HCT116 (cell line): ENCODE measurements at places on chromosomes 12 and 14. TPM values are rescaled to one million over a fixed set of nuclear protein-coding genes. Genes with fewer than 3 reads are reported as not detected.

DNA sequence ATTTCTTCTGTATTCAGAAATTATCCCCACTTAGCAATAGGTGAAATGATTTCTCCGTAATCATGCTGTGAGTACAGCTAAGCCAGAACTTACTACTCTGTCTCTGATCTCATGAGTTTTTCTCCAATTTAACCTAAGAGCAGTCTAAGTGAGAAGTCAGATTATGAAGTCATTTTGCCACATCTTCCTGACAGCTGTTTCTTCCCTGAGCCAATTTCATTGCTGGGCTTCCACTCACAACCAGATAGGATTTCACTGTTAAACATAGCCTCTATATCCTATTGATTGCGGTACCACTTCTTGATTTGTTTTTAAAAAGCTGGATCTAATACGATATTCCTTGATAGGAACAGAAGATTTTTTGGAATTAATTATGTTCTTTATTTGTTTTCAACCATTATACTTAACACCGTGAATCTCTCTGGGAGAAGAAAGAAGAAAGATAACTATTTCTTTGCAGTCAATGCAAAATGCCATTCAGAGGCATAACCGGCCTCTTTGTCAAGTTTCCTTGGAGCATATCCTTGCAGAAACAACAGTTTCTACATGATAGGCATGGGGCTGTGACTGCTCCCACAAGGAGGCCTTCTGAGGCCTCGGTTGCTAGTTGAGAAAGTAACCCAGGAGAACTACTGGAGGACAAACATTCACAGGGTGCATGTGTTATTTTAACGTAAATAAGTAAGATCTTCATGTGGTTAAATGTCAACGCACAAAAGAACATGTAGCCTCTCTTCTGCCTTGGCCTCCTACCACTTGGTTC lies 212.2 kb downstream of the NPAS3 start:
- no peaks in the 10 kb centered on the region for H3K4me1 ChIP-seq
- no peak for DNase-seq
- H3K4me3 ChIP-seq: no peak overlapping the region
- no peak overlapping the region for H3K27ac ChIP-seq
- no peaks in the 10 kb centered on the region for H3K36me3 ChIP-seq
- H3K27me3 ChIP-seq: no peaks in the 10 kb centered on the region

DNA sequence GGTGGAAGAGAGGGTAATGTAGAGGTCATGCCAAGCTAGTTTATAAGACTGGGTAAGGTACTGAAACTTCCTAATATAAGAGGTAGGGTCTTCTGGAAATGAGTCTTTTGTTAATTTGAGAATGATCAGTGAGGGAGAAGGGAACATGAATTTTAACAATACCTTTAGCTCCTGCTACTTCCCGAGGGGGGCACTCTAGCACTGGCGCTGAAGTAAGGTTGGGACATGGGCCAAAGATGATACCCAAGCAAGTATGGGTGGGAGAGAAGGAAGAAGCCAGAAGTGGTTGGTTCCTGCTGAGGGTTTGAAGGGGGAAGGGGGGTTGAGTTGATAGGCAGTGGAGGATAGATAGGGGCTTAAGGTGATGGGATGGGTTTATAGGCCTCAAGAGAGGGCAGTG lies 32.3 kb upstream of the RNASE1 start:
- H3K27me3 ChIP-seq: no peaks in the 10 kb centered on the region
- peaks cover 10% of the 10 kb centered on the region for H3K4me1 ChIP-seq
- no peak overlapping the region for H3K4me3 ChIP-seq
- no peaks in the 10 kb centered on the region for H3K36me3 ChIP-seq
- DNase-seq: no peak

DNA sequence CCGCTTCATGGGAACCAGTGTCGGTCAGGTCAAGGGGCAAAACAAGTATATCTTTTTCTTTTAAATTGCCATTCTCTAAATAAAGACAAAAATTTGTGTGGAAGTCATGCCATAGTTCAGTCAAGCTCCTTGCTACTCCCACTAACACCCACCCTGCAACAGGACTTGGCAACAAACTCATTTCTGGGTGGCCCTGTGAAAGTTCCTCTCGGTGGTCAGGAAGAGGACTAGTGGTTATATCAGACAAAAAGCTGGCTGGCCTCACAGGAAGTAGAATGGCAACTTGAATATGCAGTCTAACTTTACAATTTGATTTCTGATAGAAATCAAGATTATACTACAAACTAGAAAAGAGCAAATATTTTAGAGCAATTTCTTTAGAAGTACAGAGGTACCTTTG lies 11.2 kb downstream of the DHRS7 start:
- no peaks in the 10 kb centered on the region for H3K27me3 ChIP-seq
- peaks cover 5% of the 10 kb centered on the region for H3K36me3 ChIP-seq
- no peak for DNase-seq
- H3K27ac ChIP-seq: no peak overlapping the region

- H3K4me1 ChIP-seq: peaks cover 7% of the 10 kb centered on the region; the same call in 1 of the 2 replicates
- no peak for DNase-seq
- H3K27me3 ChIP-seq: no peaks in the 10 kb centered on the region
- no peaks in the 10 kb centered on the region for H3K36me3 ChIP-seq
- no peak overlapping the region for H3K4me3 ChIP-seq
Observed at GRCh38 chr12:50862316-50862715, 19.6 kb downstream of the TMPRSS12 start.

- no peaks in the 10 kb centered on the region for H3K27me3 ChIP-seq
- H3K36me3 ChIP-seq: no peaks in the 10 kb centered on the region
- no peak for DNase-seq
- H3K4me1 ChIP-seq: no peaks in the 10 kb centered on the region
Observed at GRCh38 chr14:38409071-38409705, 153.3 kb upstream of the CLEC14A start.

DNA sequence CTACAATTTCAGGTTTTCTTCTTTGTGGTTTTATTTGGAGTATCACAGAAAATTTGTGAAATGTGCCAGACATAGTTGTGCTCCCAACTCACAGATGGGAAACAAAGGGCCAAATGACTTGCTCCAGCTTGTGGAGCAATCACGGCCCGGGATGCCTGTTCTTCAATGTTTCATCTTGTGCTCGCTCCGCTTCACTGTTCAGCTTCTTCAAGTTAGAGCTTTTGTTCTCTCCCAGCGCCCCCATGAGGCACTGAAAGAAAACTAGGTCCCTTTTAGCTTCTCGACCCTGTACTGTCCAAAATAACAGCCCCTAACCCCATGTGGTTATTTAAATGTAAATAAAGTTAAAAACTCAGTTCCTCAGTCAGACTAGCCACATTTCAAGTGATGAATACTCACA lies 187.9 kb upstream of the STXBP6 start:
- no peak overlapping the region for H3K27ac ChIP-seq
- no peaks in the 10 kb centered on the region for H3K36me3 ChIP-seq
- no peaks in the 10 kb centered on the region for H3K27me3 ChIP-seq
- no peaks in the 10 kb centered on the region for H3K4me1 ChIP-seq
- DNase-seq: no peak
- H3K4me3 ChIP-seq: no peak overlapping the region

DNA sequence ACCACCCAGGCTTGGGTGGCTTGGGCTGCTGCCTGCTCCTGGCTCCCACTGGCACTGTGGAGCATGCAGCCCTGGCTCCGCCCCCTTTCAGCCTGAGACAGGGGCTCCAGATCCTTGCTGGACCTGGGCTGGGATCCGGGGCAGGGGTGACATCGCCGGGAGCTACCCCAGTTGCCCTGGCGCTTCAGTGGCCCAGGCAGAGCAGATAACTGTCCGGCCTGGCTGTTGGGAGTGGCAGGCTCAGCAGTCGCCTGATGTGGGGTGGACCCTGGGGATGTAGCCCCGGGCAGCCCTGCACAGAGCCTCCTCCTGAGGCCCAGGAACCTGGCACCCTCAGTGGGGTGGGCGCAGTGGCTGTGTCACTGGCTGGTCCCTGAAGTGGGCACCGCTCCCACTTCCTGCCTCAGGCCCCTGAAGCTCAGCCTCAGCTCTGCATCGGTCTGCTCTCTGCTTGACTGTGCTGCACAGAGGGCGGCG lies 57.9 kb downstream of the FUT8 start:
- no peaks in the 10 kb centered on the region for H3K36me3 ChIP-seq
- peaks cover 4% of the 10 kb centered on the region; the same call in 1 of the 2 replicates for H3K4me1 ChIP-seq
- no peaks in the 10 kb centered on the region for H3K27me3 ChIP-seq
- H3K27ac ChIP-seq: no peak overlapping the region

- no peak overlapping the region for H3K27ac ChIP-seq
- no peak for DNase-seq
- H3K27me3 ChIP-seq: no peaks in the 10 kb centered on the region
- H3K4me3 ChIP-seq: no peak overlapping the region
Observed at GRCh38 chr14:25836636-25837035, 761.2 kb downstream of the NOVA1 start.

- DNase-seq: no peak
- H3K27me3 ChIP-seq: no peaks in the 10 kb centered on the region
- H3K27ac ChIP-seq: peak overlapping the region; percentile 42; the same call in 1 of the 2 replicates
- peak overlapping the region; percentile 57; the same call in 1 of the 2 replicates for H3K4me3 ChIP-seq
- peaks cover 15% of the 10 kb centered on the region; the same call in 1 of the 2 replicates for H3K4me1 ChIP-seq
Observed at GRCh38 chr12:132488127-132489077, 1.5 kb upstream of the FBRSL1 start.

DNA sequence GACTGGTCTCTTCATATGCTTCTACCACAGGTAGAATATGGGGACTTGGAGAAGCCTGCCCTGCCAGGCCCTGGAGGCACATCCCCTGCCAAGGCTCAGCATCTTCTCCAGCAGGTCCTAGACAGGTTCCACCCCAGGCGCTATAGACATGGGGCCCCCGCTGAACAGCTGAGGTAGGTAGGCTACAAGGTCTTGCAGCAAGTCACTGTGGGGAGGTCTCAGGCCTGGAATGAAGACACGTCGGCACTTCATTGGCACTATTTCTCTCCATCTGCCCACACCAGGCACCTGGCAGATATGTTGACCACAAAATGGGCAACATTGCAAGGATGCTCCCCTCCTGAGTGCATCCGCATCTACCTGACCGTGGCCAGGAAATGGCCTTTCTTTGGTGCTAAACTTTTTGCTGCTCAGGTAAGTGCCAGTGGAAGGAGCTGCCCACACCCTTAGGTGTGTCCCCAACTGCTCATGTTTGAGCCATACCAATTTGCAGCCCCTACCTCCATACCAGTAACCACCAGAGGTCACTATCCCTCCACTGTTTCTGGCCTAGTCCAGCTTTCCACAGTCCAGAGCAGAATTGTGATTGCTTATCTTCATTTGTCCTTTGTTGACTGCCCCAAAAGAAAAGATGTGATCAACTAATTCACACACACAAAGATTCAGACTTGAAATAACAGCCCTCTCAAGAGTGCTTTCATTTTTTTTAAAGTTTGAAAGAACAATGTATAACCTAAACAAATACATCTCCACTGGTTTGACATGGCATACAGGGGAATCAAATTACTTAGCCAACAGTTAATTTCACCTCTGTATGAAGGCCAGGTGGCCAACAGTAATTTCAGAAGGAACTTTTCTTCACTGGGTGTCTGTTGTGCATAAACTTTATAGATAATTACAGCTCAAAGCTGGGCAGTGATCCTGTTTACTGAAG lies 16.1 kb downstream of the PIGH start:
- peak; percentile 47 for DNase-seq
- no peaks in the 10 kb centered on the region for H3K4me1 ChIP-seq
- peaks cover 17% of the 10 kb centered on the region for H3K36me3 ChIP-seq
- no peak overlapping the region for H3K27ac ChIP-seq
- no peak overlapping the region for H3K4me3 ChIP-seq
- no peaks in the 10 kb centered on the region for H3K27me3 ChIP-seq

DNA sequence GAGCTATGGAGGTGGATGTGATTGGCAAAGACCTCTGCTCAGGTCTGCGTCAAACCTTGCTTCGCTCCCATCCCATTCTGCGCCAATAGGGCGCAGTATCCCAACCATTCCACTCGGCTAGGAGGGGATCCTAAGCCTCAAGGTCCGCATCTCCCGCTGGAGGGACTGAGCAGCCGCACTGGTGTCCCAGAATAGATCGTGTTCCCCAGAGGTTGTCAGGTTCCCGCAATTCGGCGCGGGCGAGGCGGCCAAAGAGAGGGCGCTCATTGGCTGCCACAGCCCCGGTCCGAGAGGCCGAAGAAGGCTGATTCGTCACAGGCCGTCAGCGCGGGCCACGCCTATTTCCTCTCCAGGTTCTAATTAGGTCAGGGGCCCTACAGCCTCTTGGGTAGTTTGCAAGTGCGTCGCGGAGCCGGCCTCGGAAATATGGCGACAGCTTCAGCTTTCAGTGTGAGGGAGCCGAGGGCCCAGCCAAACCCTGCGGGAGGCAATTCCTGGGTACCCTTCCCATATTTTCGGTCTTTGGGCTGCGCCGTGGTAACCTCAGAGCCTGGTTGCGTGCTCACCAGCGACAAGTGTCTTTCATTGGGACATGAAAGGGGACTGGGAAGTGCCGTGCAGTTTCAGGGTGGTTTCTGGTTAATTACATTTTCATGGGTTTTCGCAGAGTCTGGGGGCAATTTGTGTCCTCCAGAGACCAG lies 5.0 kb downstream of the OR10AD1 start:
- peak overlapping the region; percentile 62 for H3K27ac ChIP-seq
- no peaks in the 10 kb centered on the region for H3K27me3 ChIP-seq
- peaks cover 20% of the 10 kb centered on the region for H3K4me1 ChIP-seq
- DNase-seq: peak; percentile 87

DNA sequence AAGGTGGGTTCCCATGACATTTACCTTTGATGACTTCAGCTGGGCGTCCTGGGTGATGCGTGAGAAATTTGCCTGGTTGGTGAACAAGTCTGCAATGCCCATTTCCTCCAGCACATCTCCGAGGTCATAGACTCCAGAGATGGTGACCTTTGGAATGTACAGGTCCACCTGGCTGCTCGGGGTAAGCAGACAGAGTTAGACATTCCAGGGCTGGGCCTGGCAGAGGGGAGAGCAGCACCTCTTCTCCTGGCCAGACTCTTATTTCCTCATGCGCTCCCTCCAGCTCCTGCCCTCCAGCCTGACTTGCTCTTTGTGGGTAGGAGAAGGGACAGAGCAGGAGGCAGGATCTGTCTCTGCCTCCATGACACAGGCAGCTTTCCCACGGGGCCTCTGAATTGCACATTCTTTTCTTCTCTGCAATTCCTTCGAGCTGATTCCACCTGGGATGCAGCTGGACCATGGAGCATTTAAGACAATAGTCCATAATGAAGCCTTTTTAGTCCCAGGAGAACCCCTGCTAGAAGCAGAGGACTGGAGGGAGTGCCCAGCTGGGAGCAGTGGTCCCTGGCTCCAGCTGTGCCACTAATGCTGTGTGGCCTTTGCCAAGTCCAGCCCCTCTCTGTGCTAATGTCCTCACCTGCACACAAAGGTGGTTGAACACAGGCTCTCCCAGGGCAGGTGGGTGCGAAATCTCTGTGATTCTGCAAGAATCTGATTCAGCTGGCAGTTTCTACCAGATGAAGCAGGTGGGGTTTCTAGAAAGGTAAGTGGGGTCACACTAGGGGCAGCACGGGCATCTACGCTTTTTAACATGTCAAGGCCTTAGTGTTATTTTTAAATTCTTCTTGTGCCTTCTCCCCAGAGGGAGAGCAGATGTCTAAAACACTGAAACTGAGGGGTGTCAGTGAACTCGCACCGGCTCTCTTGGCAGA lies 13.2 kb upstream of the SERPINA10 start:
- H3K27ac ChIP-seq: no peak overlapping the region
- no peak overlapping the region for H3K4me3 ChIP-seq
- no peaks in the 10 kb centered on the region for H3K27me3 ChIP-seq

The CMTM5 gene
- total RNA-seq: not detected

The SRGAP1 gene
- total RNA-seq: 16.6 TPM

The CBX5 gene
- total RNA-seq: 72.3 TPM

The TBX3 gene
- total RNA-seq: 12.8 TPM

The LRP1-AS gene
- not detected for total RNA-seq

The ADCY4 gene
- total RNA-seq: 0.86 TPM

The C14orf132 gene
- total RNA-seq: 3.4 TPM

The MAP3K9 gene
- total RNA-seq: 11.7 TPM

The PROX2 gene
- total RNA-seq: not detected

The GATC gene
- total RNA-seq: 48.7 TPM

The MDGA2 gene
- not detected for total RNA-seq

The OSBPL8 gene
- total RNA-seq: 115 TPM

The EML5 gene
- total RNA-seq: 1.8 TPM

The ASCL1 gene
- not detected for total RNA-seq

The LAG3 gene
- 3.3 TPM for total RNA-seq

The CLEC2B gene
- not detected for total RNA-seq

The KANSL2 gene
- total RNA-seq: 41.6 TPM
